NCI-H345 (cell line): ENCODE measurements at places on chromosomes 16 and 17.

GRCh38 chr16:87416826-87417527 is 24.8 kb downstream of the MAP1LC3B start:
- no peak for DNase-seq

GRCh38 chr16:81035975-81036750 is 521 bp downstream of the ATMIN start:
- DNase-seq = peak; percentile 17

DNA sequence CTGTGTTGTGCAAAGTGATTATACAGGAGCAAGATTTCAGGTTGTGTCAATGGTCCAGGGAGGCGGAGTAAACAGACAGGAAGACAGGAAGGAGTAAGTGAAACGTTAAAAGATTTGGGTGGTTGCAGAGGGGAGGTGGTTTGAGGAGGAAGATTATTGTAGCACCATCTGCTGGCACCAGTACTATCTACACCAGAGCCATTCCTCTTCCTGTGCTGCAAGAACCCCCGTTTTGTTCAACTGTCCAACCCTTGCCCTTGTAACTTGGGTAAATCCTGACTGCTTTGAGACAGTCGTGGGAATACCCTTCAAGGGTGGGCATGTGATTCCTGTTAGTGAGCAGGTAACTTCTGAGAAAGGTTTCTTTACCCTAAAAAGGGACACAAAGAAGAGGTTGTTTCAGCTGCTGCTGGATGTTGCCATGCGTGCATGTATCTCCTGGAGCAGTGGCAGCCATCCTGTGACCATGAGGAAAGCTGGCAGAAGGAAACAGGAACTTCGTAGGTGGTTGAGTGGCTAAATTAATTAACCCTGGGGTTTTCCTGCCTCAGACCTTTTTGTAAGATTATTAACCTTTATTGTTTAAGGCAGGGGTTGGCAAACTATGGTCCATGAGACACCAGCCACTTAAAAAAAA is 124.1 kb downstream of the PRKCA start:
- DNase-seq = no peak

DNA sequence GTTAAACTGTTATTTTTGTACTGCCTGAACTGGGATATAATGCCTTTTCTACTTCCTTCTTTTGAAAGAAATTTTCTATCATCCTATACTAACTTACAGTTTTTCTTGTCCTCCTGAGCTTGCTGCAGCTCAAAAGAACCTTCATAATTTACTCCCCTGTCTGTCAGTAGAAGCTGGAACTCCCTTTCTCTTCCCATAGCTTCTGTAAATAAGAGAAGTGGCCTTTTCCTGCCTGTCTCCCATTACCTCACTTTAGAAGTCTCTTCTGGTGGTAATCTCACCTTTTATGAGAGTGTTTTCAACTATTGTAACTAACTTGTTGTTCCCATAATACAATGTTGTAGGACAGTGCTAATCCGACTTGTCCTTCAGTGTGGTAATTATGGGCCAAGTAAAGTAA is 246.7 kb upstream of the TBX2 start:
- DNase-seq = peak; percentile 13

DNA sequence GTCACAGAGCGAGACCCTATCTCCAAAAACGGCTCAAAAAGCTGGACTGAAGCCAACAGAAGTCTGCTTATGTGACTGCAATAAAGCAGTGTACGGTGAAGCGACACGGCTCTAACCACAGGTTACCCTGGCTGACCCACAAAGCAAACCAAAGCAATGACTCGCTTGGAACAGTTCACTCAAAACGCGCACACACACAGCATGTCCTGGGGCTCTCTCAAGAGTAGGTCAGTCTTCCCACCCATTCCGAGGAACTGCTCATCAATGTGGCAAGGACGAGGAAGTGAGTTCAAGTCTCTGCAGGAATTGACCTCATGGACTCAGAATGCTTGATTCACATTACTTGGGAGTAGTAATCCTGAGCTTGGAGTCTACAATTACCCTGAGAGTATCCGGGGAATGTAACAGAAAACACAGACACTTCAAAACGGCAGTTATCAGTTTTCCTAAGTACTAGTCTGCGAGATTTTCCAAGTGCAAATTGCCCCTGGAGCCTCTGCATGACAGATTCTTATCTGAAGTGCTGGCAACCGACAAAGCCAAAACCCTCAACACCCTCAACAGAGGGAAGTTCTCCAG is 25.4 kb downstream of the PELP1 start:
- DNase-seq = no peak
